ENCODE measurements at places on chromosomes 2 and 18.

DNA sequence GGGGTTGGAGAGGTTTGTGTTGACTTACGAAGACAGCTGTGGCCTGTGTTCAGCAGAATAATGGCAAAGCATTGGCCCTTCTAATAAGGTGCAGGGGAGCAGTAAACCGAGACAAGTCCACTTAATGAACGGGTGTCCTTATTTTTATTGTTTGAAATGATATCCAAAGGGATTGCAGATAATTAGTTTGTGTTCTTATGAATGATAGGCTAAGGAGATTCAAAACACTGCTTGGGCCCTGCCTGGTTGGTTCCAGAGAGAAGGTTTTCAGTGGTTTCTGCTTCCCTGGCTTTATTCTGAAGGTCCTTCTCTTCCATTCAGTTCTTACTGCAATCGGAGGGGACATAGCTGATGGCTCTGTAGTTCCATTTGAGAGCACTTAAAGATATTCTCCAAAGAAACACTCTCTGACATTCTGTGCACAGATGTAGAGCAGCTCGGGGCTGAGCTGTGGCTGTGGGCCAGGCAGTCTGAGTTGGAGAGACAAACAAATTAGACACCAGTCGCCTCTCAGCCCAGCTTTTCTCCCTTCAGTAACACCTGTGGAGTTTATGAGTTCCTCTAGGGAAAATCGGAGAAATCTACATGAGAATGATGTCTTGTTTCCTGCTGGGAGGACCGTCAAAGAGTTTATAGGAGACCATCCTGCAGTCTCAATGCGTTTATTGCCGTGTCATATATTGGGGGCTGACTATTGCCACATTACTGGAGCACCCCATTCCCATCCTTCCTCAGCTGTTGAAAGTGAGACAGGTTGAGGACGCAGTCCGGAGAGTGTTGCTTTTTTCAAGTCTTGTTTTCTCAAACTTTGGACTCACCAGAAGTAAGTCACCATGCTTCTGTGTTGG lies 6.5 kb downstream of the GREB1 start:
- no peak for DNase-seq

GRCh38 chr2:40666398-40666797 lies 214.5 kb upstream of the SLC8A1 start:
- DNase-seq: no peak

GRCh38 chr2:29060441-29060840 lies 13.9 kb downstream of the PCARE start:
- no peak for DNase-seq

DNA sequence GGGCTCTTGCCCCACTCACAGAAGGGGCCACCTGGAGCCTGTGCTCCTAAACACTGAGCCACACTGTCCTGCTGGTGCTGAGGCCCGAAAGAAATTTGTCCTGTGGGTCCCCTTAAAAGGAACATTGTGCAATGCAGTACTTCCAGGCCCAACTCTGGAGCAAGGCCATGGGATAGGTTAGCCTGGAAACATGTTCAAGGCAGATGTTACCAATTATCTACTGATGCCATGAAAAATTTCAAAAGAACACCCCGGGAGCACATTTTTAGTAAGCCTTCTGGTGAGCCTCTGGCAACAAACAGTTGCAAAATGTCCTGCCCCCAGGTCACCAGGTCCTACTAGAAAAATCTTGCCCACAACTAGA lies 12.3 kb upstream of the PTMA start:
- DNase-seq: no peak
